ENCODE measurements at places on chromosomes 2 and 18. TPM values are rescaled to one million over a fixed set of nuclear protein-coding genes. Genes with fewer than 3 reads are reported as not detected.
A peak's percentile ranks its signal among the peaks of the same experiment; 100 is the strongest.

GRCh38 chr2:88874063-88874657 is 182.7 kb downstream of the RPIA start:
- DNase-seq = peak; percentile 33

KCTD1 gene
- 48.5 TPM for polyA plus RNA-seq

CKAP2L gene
- not detected for polyA plus RNA-seq

DNA sequence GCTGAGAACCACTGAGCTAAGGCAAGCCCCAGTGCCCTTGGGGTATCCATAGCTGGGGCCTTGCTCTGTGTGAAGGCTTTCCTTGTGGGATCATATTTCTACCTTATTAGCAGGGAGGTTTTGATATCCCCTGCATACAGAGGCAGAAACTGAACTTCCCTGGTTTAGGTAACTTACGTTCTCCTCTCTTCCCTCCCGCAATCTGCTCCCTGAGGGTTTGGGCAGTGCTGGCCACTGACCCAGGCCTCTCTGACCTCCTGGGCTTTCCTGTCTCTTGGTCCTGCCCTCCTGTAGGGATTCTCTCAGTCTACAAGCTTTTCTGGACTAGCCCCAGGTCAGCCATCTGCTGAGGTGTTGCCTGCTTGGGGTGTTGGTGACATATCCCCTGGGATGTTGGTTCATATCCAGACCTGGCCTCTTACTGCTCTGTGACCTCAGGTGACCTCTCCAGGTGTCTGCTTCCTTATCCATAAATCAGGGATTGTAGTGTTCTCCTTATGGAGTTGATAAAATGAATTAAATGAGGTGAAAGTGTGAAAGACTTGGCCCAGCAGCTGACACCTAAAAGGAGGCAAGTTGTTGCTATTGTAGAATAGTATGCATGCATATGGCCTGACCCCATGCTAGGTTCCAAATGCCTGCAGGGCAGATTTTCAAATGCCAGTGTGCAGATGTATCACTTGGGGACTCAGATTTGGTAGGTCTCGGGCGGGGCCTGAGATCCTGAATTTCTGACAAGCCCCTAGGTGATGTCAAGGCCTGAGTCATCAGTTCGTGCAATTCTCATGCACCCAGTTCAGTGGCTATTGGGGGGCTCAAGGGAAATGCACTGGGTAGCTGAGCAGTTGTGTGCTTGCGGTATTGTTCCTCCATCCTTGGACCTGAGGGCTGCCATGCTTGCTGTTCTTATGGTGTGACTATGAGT is 106.6 kb downstream of the FHOD3 start:
- DNase-seq = no peak

CD8B2 gene
- polyA plus RNA-seq = 0.71 TPM

CNTNAP5 gene
- polyA plus RNA-seq = not detected

- no peak for DNase-seq
Measured at GRCh38 chr2:168971261-168971660, 59.9 kb downstream of the ABCB11 start.

DNA sequence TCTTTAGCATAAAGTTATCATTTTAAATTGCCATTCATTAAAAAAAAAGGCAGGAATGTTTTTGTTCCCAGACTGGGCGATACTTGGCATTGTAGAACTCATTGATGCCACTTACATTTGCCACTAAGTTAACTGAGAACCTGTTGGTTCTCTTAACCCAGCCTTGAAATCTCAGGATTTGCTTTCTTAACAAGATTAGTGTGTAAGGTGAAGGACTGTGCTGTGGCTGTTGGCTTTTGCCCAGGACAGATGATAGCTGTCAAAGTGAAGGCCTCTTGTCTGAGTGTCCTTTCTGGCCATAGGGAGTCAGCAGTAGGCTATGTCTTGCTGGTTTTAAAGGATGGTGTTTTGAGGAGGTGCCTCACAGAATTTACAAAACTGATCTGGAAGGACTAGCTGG is 2.6 kb downstream of the DPYSL5 start:
- no peak for DNase-seq

DNA sequence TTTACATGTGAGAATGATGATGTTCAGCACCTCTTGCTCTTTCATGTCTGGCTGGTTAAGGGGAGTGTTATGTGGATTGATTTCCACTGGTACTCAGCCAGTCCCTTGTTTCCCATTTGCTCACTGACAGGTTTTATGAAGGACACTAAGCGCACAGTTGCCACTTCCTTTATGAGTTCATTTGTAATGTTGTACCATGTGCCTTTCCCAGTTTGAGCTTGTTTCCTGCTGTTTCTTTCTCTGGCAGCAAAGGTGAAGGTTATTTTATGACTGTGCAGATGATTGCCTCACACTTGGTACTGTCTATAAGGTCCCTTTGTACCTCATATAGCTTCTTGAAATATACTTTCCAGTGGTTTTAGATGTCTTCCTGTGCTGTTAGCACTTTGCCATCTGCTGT is 1700.5 kb upstream of the TMEFF2 start:
- no peak for DNase-seq

IL1RN gene
- 1.3 TPM for polyA plus RNA-seq

DNA sequence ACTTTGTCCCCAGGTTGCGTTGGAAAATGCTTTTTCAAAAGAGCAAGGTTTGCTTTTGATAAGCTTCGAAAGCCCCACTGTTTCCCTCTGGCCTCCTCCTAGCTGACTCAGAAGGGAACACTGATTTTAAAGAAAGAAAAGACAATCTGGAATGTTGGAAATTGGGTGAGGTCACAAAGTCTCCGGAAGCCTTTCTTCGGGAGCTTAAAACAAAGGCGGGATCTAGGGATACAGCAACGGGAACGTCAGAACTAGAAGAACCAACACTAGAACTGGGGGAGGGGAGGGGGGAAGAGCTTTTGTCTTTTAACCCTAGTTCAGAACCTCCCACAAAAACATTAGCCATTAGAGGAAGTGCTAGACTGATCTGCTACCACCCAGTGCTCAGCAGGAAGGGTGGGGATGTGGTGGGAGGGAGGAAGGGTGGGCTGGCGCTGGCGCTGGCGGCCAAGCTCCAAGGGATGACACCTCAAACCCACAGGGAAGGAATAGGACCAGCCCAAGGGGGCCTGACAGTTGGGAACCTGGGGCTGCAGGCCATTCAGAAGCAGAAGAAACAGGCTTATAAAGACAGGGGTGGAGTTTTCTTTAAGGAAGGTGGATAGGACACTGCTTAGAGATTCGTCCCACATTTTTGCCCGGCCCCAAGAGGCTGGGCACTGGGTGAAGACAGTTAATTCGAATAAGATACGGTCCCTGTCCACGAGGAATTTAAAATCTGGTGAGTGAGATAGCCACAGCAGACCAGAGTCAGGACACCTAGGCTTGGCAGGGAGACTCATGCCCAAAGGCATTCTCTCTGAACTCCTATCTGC is 1.7 kb downstream of the TMSB10 start:
- peak; percentile 81 for DNase-seq

DNA sequence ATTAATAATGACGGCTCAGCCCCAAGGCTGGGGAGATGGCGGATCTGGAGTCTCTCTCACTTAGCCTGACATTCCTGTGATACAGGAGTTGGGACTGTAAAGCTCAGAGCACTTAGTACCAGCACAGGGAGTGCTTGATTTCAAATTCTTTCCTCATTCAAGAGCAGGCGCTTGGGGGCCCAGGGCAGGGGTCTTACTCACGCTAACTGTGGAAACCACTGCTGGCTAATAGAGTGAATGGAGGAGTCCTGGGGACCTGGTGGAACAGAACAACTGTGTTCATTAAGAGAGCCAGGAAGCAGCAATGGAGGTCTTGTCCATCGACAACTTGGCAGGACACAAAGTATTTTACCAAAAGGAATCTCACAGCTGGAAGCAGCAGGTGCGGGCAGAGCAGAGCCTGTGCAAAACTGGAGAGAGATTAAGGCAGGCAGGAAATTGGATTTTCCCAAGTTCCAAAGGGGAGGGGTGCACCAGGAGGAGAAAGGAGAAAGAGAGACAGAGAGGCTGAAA is 358.9 kb downstream of the TNS1 start:
- no peak for DNase-seq

DNA sequence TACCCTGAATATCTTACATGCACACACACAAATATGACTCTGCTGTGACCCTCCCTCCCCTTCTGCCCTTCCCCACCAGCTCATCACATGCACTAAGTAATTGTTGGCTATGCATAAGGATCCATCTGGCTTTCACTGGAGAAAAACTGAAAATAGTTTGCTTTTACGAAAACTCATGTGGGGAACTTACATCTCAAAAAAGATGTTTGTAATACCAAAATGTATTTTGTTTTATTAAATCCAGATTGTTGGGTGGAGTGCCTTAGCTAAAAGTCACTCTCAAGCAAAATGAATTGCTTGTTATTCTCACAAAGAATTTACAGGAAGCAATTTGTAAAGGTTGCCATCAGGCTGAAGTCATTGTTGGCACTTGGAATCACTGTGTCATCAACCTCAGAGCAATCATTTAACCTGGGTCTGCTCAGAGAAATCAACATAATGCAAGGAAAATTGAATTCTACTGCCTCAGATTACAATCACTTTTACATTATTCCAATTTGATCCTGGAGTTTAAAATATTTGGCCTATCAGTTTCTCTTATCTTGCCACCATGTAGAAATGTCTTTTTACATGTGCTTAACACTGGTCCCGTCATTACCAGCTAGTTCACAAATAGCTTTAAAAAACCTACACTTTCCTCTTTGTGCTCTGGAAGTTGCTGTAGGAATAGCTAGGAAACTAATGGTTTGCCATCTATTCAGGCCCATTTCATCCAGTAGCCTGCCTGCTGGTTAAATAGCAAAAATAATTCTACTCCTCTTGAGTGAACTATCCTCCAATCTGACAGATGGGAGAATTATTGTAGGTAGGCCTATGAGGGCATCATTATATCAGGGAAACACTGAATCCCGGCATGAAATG is 90.3 kb upstream of the TMEM17 start:
- DNase-seq = peak; percentile 14

GRCh38 chr2:220876080-220876824 is 695.9 kb downstream of the EPHA4 start:
- DNase-seq = peak; percentile 47
